Activated CD8-positive, alpha-beta memory T cell treated with anti-CD3 and anti-CD28 coated beads, Interleukin-2, amount 50 U/mL, for 4 hours (primary cell): ENCODE measurements at places on chromosomes 13 and 19.

- no peak for DNase-seq
Observed at GRCh38 chr13:76860706-76861105, 25.5 kb downstream of the KCTD12 start.

- DNase-seq, result no peak
Observed at GRCh38 chr19:42098781-42099180, 22.8 kb downstream of the ZNF574 start.

DNA sequence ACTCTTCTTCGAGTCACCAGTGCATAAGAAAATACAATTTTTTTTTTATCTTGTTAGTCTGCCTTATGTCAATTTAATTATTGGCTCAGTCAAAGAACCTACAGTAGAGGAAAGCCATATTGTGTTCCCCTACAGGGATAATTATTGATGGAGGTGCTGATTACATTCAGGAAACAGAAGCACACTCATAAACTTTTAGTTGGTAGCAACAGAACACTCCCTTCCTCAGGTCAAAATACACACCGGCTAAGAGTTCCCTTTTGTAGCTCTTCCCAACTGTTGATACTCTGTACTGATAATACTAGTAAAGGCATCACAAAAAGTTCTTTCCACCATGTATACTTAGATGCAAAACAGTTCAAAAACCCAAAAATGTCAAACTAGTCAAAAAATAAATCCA is 18.4 kb downstream of the FOXO1 start:
- no peak for DNase-seq

- peak; percentile 43 for DNase-seq
Observed at GRCh38 chr19:10271543-10272086, 695 bp downstream of the ICAM1 start.

DNA sequence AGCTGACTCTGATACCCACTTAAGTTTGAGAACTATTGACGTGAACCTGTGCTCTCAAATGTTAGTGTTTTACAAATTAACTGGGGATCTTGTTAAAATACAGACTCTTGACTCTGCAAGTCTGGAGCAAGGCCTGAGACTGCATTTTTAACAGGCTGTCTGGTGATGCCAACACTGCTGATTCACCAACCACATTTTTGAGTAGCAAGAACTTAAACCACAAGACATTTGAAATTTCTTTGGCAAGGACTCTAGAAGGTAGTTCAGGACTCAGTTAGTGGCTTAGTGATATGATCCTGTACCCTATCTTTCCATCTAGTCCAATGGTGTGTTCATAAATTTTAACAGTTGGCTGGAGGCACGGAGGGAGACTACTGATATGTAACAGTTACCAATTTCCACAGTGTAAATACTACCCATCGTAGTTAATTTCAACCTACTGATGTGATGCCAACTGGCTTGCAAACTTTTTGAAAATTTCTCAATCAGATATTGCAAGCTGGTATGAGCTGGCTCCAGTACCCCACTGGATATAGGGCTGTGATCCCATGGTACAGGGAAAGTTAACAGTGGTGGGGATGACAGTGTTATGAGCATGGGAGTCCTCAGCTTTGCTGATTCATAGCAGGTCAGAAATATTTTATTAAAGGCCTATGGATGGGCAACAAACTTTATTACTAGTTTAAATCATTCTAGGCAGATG is 255.1 kb downstream of the TBC1D4 start:
- DNase-seq, result no peak

DNA sequence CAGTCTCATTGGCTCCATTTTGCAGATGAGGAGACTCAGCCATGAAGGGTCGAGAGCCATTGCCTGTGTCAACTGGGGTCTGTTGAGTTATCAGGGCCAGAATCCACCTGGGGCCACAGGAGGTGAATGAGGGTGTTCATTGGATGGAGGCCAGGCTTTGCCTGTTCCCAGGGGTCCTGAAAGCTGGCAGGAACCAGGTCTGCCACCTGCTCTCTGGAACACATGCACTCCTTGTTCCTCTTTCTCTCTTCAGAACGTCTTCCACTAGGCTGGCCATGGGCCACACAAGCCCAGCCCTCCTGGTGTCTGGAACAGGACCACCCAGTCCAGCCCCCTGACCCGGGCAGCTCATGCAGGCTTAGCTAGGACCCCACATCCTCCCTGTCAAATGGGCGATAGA is 21.1 kb downstream of the PPP1R37 start:
- no peak for DNase-seq
